Left renal pelvis (tissue), 4 donors: ENCODE measurements at places on chromosomes 16 and 17.

DNA sequence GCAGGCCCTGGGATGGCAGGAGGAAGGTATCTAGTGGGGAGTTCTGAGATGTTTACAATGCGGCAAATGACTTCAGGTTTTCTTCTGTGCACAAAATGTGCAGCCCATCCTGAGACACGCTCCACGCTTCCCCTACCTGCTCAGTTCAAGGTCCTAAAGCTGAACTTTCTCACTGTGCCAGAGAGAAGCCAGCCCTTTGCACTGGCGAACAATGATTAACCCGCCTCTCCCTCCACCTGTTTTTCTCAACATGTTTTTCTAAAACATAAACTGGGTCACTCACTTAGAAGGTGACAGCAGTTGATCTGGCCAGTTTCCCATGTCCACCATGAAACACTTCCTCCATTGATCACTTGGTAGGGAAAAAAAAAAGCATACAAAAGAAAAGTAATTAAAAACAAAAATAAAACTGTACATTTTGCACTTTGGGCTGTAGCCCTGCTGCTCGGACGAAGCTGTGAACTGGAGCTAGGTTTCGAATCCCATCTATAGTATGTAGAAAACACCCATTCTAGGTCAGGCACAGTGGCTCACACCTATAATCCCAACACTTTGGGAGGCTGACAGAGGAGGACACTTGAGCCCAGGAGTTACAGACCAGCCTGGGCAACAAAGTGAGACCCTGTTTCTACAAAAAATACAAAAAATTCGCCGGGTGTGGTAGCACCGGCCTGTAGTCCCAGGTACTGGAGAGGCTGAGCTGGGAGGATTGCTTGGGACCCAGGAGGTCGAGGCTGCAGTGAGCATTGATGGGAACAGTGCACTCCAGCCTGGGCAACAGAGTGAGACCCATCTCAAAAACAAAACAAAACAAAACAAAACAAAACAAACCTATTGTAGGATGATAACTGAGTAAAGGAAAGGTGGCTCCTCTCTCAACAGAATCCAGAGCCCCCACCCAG, 6.1 kb upstream of the G6PC1 start:
- peak; percentile 25 for DNase-seq

DNA sequence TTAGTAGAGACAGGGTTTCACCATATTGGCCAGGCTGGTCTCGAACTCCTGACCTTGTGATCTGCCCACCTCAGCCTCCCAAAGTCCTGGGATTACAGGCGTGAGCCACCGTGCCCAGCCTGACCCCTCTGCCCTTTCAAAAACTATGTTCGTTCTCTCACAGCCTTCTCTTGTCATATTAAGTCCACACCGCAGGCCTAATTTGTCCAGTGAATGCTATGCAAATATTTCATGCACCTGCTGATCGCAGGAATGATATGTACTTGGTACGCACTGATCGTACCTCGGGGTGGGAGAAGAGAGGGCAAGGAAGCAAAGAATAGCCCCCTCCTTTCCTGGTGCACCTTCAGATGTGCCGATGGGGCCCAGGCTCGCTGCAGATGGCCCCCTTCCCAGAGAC, 3.0 kb upstream of the BIRC5 start:
- no peak for DNase-seq

GRCh38 chr16:58128181-58128631, 975 bp downstream of the CFAP20 start:
- no peak for DNase-seq

DNA sequence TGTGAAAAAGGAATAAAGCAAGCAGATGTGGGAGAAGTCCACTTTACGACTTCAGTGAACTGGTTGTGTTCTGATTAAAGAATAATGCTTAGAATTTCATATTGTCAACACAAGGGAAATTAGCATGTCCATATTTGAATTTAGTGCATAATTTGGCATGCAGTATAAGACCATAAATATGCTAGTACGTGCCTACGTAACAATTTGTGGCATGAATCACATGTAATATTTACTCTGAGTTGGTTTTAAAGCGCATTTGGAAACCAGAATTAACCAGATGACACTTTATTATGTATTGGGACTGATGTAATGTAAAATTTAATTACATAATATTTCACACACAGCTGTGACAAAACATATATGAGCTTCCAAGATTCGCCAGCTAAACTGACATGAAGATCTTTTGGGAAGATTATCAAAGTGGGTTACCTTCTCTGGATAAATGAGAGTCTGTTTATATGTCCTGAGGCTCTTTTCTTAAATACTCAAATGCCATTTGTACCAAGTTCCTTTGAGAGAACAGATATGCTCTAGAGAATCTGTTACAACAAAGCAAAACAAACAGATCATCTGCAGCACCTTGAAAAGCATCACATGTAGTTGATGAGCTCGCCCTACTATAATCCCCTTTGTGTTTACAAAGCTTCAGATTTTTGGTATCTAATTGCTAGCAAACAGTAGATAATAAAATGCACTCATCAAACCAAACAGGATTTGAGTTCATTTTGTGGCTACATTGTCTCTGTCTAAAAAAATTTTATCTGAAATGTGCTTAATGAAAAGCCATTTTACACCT, 1468.6 kb downstream of the CDH11 start:
- DNase-seq: no peak

- no peak for DNase-seq
These were observed 19.0 kb downstream of the PIK3R5 start for GRCh38 chr17:8946476-8946875.

DNA sequence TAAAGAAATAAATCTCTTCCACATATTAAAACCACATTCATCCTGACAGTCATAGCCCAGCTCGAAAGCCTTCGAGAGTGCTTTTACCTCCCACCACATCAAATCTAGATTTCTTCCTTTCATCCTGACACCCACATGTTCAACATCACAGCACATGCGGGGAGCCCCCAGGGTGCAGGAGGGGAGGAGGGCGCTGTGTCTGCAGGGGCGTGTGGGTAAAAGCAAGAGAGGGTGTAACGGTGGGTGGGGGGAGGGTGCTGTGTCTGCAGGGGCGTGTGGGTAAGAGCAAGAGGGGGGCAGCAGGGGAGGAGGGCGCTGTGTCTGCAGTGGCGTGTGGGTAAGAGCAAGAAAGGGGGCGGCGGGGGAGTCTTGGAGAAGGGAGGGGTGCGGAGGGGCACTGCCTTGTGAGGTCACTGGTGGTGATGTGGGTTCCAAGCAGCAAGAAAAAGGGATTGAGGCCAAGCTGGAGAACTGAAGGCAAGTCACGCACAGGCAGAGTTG, 34.7 kb downstream of the ADCY9 start:
- DNase-seq: no peak

- no peak for DNase-seq
These were observed 3.2 kb downstream of the NDE1 start for GRCh38 chr16:15653227-15653626.

DNA sequence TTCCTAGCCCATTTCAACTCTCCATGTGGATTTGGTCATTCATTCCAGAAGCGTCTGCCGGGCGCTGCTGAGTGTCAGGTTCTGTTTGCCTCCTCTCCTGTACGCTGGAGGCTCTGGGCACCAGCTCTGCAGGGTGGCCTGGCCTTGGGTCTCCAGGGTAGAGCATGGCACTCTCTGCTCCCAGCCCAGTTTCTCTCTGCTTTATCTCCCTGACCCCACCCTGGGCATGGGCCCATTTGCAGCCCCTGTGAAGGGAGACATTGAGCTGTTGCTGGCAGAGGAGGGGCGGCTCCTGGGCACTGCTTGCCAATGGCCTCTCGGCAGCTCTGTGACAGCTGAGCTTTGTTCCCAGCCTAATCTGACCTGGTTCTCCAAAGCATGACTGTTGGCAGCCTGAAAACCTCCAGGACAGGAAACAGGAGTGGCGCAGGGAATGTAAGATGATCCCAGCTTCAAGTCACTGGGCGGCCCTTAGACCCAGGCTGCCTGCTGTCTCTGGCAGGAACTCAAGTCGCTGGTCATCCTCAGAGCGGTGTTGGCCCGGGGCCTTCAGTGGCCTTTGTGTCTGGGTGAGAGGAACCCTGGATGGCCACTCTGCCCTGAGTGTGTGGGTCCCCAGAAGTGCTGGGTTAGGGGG, 146.8 kb downstream of the SEC14L1 start:
- DNase-seq: no peak

DNA sequence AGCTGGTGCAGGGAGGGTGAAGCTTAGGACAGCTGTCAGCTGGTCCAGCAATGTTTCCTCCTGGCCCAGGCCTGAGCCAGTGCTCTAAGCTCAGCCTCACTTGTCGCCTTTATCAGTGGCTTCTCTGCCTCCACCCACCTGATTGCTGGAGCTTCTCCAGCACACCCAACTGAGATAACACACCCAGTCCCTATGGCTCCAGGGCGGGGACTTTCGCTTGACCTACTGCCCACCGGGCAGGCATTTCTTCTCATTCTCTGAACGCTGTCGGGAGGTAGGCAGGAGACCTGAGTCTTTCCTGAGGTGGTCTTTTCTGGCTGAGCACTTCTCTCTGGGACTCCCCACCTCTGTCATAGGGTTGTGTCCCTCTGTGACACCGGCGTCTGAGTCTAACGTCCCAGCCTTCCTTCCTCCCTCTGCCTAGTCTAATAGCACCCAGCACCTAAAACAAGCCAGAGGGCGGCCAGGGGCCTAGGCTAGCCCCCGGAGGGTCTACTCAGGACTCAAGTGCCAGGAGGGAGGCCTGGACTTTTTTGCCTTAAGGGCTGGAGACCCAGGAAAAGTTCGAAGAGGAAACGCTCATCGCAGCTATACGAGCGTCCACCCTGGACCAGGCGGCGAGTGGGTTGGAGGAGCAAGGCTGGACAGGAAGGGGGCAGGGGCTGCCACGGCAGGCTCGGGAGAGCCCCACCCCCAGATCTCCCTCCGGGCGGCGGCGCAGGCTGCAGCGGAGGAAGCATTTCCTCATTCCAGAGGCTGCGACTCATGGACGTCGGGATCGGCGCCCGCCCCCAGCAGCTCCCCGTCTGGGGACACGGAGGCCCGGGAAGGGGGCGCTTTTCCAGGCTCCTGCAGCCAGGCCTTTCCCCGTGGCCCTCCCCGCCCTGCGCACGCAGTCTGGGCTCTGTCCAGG, 756 bp downstream of the TAX1BP3 start:
- peak; percentile 65 for DNase-seq

DNA sequence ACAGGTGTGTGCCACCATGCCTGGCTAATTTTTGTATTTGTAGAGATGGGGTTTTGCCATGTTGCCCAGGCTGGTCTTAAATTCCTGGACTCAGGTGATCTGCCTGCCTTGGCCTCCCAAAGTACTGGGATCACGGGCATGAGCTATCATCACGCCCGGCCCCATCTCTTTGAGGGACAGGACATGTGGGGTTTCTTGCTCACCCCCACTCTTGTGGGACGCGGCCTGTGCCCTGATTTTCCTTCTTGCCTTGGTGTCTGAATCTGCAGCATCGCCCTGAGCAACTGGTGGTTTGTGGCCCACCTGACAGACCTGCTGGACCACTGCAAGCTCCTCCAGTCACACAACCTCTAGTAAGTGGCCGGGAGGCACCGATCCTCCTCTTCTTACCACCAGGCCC, 25.6 kb downstream of the NUP85 start:
- no peak for DNase-seq

GRCh38 chr16:61296814-61297213, 739.4 kb downstream of the CDH8 start:
- no peak for DNase-seq

DNA sequence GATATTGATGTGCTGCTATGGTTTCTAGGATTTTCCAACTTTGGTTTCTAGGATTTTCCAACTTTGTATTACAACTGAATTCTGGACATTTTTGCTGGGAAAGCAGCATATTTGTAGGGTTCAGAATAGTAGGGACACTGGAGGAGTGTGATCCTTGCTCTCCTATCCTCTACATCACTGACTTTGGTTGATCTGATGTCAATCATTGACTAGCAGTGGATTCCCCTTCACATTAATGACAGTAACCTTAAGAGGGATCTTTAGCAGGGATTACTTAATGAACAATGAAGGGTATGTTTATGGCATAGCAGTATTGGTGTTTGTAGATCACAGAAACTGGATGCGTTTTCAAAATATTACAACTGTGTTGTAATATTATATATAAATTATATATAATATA, 67.4 kb downstream of the MAP2K4 start:
- DNase-seq: no peak

DNA sequence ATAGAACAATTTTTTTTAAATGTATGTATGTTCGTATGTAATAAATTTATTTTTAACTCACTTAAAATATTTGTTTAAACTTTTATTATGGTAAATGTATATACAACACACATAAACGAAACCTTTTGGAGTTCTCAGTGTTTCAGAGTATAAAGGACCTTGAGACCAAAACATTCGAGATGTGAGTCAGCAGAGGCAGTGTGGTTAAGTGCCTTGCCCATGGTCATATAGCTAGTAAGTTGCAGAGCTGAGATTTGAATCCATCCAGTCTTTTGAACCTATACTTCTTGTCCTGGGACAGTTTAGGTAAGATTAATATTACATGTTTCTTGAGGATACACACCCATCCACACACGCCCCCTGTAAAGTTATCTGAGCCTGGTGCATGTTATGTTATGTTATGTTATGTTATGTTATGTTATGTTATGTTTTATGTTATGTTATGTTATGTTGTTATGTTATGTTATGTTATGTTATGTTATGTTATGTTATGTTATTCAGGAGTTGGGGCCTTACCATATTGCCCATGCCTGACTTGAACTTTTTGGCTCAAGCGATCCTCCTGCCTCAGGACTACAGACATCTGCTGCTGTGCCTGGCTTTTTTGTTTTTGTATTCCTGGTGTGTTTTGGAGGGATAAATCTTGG, 41.8 kb downstream of the TNRC6A start:
- no peak for DNase-seq

- no peak for DNase-seq
These were observed 8.0 kb upstream of the SPATA32 start for GRCh38 chr17:45269912-45270311.

- no peak for DNase-seq
These were observed 469 bp upstream of the MSLN start for GRCh38 chr16:760065-760464.

GRCh38 chr16:69526831-69527655, 38.7 kb upstream of the NFAT5 start:
- peak; percentile 22 for DNase-seq
